Left ventricle myocardium inferior (tissue), 1 donor: ENCODE measurements at places on chromosomes 5 and 9. TPM values are rescaled to one million over a fixed set of nuclear protein-coding genes. Genes with fewer than 3 reads are reported as not detected.

Gene FGF10
- 0.47 TPM for total RNA-seq

Gene ZNF608
- 6.8 TPM for total RNA-seq

Gene CBY3
- total RNA-seq = not detected

GRCh38 chr5:115774684-115775083, 41.8 kb downstream of the CDO1 start:
- DNase-seq = peak; percentile 24

DNA sequence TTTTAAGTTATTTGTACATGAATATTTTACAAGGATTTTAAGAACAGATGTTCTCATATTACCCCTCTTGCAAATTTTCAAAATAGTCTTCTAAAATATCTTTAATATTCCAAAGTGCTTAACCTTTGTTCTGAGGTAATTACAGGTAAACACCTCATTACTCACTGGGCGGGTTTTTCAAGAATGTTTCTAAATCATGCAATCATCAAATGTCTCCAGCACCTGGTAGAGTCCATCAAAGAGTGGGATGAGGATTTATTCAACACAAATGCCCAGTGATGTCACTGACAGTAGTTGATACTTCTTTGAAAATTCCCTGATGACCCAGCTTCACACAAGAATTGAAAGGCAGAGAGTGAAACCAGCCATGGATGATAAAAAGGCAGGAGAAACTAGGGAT, 114.4 kb downstream of the SEC61B start:
- DNase-seq = no peak
